ENCODE measurements at places on chromosomes 12 and 14.

DNA sequence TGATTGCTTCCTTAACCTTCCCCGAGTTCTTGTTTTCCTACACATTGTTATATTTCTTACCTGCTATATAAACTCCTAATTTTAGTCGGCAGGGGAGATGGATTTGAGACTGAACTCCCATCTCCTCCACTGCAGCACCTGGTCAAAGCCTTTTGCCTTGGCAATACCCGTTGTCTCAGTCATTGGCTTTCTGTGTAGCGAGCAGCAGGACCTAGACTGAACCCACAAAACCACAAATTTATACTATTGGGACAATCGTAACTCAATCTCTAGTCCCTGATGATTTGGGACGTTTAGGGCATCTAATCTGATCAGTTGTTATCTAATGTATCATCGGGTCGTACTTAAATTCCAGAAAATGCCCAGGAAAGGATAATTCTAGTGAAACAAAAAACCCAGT is 37.8 kb upstream of the BAZ1A start:
- DNase-seq = no peak

DNA sequence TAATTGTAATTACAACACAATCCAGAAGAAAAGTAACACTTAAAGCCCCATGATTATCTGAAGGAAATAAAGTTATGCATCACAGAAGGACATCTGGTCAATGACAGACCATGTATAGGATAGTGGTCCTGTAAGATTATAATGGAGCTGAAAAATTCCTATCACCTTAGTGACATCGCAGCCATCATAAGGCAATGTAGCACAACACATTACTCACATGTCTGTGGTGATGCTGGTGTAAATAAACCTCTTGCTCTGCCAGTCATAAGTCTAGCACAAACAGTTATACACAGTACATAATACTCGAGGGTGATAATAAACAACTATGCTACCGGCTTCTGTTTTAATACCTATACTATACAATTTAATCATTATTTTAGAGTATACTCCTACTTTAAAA is 11.2 kb downstream of the ATG2B start:
- no peak for DNase-seq

DNA sequence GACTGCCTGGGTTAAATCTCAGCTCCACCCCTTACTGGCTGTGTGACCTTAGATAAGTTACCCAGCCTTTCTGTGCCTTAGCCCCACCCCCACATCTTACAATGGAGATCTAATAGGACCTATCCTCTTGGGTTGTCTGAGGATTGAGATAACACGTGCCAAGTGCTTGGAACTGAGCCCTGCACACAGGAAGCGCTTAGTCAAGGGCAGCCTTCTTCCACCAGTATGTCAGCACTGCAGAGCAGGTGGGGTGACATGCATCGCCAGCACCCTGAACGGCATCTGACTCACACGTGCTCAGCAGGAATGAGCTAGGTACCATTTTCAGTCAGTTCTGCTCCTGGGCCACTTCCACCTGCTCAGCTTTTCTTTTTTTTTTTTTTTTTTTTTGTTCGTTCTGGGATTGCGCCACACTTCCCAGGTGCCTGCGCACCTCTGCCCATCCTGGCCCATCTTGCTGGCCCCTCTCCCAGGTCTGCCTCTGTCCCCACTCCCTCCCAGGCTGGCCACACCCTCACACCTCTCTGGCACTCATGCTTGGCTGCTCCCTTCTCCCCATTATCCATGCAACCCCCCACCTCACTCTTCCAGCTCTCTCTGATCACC is 19.6 kb downstream of the LGMN start:
- DNase-seq = no peak

DNA sequence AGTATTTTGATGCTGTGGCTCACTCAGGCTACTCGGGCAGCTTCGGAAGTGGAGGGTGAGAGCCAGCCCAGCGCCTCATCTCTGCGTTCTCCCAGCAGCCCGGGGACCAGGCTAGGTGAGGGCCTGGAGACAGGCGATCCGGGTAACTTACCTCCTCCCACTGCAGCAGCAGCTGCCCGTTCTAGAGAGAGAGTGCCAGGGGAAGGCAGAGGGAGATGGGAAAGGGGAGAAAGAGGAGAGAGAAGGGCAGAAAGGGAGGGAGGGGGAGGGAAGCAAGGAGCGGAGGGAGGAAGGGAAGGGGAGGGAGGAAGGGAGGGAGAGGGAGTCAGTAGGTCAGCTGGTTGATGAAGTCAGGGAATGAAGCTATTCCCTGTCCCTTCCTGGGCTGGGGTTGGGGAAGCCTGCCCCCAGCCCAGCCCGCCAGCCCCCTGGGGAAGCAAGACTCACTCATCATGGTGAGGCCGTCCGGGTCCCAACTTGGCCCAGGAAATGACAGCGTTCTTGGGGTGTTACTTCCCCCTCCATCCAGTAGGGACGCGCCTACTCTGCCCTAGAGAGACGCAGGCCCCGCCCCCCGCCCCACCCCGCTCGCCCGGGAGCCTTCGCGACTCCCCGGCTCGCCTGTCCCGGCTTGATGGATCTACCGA is at the start of gene IFI27L2:
TSS of gene IFI27L2 (minus strand) at position 494 of the 647 bp plus-strand sequence. CDS start at position 454, 40 bp downstream.
- peak; percentile 31 for DNase-seq

DNA sequence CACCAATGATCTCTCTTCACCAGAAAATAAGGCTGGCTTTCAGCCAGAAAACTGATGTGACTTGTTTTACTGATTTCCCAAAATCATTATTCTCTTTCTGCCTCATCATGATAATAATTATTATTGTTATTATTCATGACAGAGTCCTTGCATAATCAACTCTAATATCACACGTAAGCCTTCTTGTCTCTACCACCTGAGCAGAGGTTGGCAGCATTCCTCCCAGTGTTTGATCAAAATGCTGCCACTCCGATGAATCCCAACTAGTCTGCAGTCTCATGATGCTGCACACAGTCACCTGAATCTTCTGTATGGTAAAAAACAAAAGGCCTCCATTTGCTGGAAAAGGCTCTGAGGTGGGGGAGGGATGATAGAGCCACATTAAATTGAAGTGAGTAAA is 105.7 kb upstream of the PLEKHG7 start:
- no peak for DNase-seq

DNA sequence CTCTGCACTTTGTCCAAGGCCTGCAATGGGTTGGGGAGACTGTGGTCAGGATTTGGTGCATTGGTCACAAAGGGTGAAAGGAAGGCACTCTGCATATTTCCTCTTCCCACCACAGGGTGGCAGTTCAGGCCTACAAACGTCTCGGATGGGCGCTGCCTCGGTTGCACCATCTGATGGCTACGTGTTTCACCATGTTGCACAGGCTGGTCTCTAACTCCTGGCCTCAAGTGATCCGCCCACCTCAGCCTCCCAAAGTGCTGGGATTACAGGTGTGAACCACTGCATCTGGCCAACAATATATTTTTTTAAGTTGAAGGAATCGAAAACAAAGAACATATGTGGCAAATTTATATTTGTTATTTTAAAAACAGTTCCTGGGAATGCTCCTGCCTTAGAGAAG is 35.1 kb downstream of the TMBIM6 start:
- no peak for DNase-seq

Measured in stimulated activated CD4-positive, alpha-beta T cell treated with anti-CD3 and anti-CD28 coated beads, Interleukin-1b, Interleukin-23, amount 100 ng/mL, for 1 hour (primary cell).